Type B pancreatic cell (in vitro differentiated cells): ENCODE measurements at places on chromosomes 5 and 9. TPM values are rescaled to one million over a fixed set of nuclear protein-coding genes. Genes with fewer than 3 reads are reported as not detected.

The PCDHGB5 gene
- total RNA-seq, result 2.6 and 8.1 TPM in 2 replicates

The MED10 gene
- total RNA-seq, result 32.3 and 38.4 TPM in 2 replicates

The MOCS2 gene
- 17.3 and 22.5 TPM in 2 replicates for total RNA-seq

The CA9 gene
- 1.5 TPM in 1 of 2 replicates, not detected in the other for total RNA-seq

The SLC45A2 gene
- 0.62 and 2.1 TPM in 2 replicates for total RNA-seq

The OR13C4 gene
- total RNA-seq, result not detected in 2 replicates

The LHX3 gene
- 0.10 and 0.90 TPM in 2 replicates for total RNA-seq

The TRIM36 gene
- total RNA-seq, result 14.1 and 55.2 TPM in 2 replicates

The SCGB3A2 gene
- total RNA-seq, result 1.4 TPM in 1 of 2 replicates, not detected in the other

The GNA14 gene
- 1.4 TPM in 1 of 2 replicates, not detected in the other for total RNA-seq

The NIPAL4 gene
- total RNA-seq, result 0.46 and 0.59 TPM in 2 replicates

The PDGFRB gene
- 3.3 and 74.8 TPM in 2 replicates for total RNA-seq

The SELENOP gene
- total RNA-seq, result 65.5 and 96.2 TPM in 2 replicates

The SNX18 gene
- 23.6 and 27.1 TPM in 2 replicates for total RNA-seq

The GDF9 gene
- 1.4 and 1.5 TPM in 2 replicates for total RNA-seq

The TIMD4 gene
- not detected in 2 replicates for total RNA-seq

The ADRB2 gene
- 0.81 and 1.3 TPM in 2 replicates for total RNA-seq

The FOXD4L3 gene
- total RNA-seq, result not detected in 2 replicates

The ATP6V0E1 gene
- 141 and 227 TPM in 2 replicates for total RNA-seq

The SARDH gene
- total RNA-seq, result 0.76 and 6.8 TPM in 2 replicates

The MARCHF11 gene
- 1.0 and 1.2 TPM in 2 replicates for total RNA-seq

The IL5 gene
- total RNA-seq, result not detected in 2 replicates

The MYORG gene
- total RNA-seq, result 11.6 and 24.5 TPM in 2 replicates

The PCDHB3 gene
- total RNA-seq, result 3.9 and 5.4 TPM in 2 replicates

The SETX gene
- 34.7 and 43.3 TPM in 2 replicates for total RNA-seq

The SVEP1 gene
- 5.4 and 7.9 TPM in 2 replicates for total RNA-seq

The RAD17 gene
- total RNA-seq, result 19.6 and 30.9 TPM in 2 replicates

The NUTM2F gene
- not detected in 2 replicates for total RNA-seq

The SEPTIN8 gene
- total RNA-seq, result 62.7 and 68.1 TPM in 2 replicates

The UGT3A1 gene
- total RNA-seq, result 0.82 and 6.1 TPM in 2 replicates
